ENCODE measurements at places on chromosomes 5 and 9.

GRCh38 chr9:134540276-134541096, 101.1 kb upstream of the COL5A1 start:
- no peak for DNase-seq

DNA sequence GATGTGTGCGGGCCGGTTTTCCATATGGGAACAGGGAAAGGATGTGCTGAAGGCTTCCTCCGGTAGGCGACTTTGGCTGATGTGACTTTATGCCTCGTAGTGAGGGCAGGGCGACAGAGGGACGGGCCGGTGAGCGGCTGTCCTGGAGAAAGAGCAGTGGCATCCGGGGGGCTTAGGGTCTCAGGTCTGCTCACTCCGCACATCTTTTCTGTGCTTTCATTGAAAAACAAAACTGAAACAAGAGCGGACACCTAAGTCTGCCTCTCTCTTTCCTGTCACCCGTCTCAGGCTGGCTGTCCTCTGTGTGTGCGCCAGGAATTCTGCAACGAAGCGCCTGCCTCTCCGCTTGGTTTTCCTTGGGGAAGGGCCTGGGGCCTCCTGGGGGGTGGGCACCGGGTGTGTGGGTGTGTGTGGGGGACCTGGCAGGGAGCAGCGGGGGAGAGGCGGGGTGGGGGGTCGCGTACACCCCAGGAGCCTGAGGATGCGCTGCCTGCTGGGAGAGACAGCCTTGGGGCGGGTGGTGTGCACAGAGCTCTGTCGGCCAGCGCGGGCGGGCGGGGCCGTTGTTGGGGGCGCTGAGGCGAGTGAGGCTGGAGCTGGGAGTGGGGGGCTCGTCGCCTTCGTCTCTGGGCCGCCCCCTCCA, 580 bp upstream of the PRRX2 start:
- DNase-seq: no peak

DNA sequence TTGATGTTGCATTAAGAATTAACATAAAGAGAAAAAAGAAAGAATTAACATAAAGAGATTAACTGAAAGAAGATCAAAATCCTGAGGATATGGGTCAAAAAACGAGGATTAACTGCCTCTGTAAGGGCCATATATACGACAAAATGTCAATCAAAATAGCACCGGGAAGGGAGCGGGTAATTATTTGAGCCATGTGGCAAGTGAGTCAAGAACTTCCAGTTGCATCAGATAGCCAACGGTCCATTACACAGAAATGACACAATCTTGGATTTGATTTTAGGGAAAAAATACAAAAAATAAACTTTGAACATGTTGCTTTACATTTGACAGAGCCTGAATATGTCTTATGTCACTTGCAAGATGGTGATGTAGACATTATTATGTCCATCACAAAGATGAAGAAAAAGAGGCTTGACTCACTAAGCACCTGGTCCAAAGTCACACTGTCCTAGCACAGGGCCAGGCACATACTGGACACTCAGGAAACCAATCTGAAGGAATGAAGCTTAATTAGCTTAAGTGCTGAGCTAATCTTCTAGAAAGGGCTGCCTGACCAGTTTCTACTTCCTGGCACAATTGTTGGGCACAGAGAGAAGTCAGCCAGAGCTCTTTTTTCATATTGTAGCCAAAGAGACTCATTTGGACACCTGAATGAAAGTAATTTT, 273.2 kb upstream of the PAPPA start:
- no peak for DNase-seq

DNA sequence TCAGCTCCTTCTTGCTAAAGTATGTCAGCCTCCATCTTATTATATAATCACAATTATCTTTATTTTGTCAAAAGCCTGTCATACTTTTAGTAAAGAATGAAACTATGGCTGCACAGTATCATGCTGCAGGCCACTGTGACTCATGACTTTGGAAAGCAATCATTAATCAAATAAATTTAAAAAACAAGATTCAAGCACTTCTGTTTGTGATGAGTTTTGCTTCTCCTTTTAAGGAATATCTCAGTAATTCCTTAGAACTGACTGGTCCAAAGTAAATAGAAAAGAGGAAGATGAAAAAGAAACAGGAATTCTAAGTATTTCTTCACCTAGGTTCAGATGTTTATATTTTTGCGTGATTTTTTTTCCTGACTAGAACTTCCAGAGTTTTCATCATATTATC, 83.1 kb downstream of the EDIL3 start:
- DNase-seq: no peak

GRCh38 chr9:75873712-75874111, 16.8 kb upstream of the PCSK5 start:
- DNase-seq: no peak

- no peak for DNase-seq
Observed at GRCh38 chr5:151459680-151460324, 12.4 kb downstream of the SLC36A1 start.

DNA sequence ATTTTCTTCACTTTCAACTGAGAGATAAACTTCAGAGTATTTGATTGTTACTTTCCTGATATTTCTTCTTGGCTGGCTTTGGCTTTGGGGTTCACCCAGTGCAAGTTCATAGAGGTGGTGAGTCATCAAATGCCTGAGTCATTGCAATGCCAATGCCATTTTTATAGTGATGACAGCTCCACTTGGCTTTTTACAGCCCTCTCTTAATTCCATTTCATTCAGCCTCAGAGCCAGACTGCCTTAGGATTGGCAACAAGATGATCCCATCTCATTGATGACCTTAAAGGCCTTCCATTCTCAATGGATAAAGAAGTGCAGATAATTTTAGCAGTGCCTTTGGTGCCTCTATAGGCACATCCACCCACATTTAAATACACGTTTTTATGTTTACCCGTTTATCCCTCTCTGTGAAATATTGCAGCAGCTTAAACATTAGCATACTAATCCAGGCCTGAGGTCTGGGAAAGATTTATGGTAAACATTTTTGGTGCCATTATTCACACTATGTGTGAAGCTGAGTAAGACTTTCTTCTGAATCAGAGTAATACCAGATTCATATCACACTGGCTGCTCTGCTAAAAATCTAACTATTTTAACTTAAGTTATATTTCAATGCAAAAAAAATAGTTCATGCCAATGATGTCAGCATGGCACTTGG, 88.9 kb upstream of the TYRP1 start:
- DNase-seq: no peak

- no peak for DNase-seq
Observed at GRCh38 chr5:96654209-96654608, 8.0 kb upstream of the CAST start.

GRCh38 chr5:146722361-146722779, 156.2 kb downstream of the PPP2R2B start:
- no peak for DNase-seq

DNA sequence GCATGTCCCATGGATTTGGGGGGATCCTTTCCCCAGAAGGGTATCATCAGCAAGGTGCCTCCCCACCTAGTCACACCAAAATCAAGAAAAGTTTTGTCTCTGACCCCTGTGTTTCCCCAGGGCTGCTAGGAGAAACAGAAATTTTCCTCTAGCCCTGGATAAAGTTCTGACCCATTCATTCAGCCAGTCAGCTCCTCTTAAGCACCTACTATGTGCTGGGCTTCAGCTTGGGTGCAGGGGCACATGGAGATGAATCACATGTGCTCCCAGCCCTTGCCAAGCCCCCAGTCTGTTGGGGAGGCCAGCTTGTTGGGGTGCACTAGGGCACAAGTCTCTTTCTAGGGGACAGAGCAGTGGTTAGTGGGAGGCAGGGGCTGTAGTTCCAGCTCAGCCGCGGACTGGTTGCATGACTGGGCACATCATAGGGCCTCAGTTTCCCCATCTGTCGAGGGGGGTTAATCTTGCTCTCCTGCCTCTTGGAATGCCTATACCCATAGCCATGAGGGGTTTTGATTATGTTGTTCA, 3.9 kb downstream of the DAB2IP start:
- DNase-seq: no peak

DNA sequence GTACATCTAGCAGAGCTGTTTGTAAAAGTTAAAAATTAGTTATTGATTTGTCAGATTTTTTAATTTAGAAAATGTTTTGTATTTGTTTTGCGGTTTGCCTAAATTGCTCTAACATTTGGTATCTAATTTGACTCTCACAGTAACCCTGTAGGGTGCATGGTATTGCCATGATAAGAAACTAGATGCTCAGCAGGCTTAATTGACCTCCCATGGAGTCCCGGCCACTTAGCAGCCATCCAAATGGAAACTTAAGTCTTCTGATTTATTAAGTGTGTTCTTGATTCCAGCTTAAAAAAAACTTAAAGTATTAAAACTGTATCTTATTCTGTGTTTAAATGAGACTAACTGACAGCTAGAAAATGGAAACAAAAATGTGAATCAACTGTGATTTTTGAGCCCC, 54.5 kb downstream of the CAST start:
- no peak for DNase-seq

GRCh38 chr9:3804103-3804502, 278.3 kb upstream of the RFX3 start:
- no peak for DNase-seq

DNA sequence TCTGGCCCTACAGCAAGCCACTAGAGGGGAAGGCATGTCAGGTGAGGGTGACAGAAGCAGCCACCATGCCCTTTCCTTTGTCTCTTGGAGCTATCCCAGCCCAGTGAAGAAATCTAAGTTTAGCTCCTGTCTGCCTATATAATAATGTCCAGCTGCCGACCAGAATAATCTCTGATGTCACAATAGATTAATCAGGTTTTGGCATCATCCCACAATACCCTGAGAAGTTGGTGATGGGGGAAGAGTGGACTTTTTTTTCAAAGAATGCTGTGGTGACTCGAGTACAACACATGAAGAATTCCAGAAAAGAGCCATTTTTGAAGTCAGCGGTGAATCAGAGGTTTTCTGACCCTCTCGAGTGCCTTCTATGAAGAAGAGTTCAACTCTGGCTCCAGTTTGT, 1.7 kb upstream of the TSLP start:
- no peak for DNase-seq

GRCh38 chr5:2451100-2451499, 300.4 kb downstream of the IRX2 start:
- no peak for DNase-seq

- DNase-seq: no peak
Observed at GRCh38 chr5:103519550-103519949, 43.0 kb downstream of the NUDT12 start.

- no peak for DNase-seq
Observed at GRCh38 chr5:32711681-32712480, 760 bp downstream of the NPR3 start.

- DNase-seq: no peak
Observed at GRCh38 chr5:39201160-39201780, 18.1 kb downstream of the FYB1 start.

DNA sequence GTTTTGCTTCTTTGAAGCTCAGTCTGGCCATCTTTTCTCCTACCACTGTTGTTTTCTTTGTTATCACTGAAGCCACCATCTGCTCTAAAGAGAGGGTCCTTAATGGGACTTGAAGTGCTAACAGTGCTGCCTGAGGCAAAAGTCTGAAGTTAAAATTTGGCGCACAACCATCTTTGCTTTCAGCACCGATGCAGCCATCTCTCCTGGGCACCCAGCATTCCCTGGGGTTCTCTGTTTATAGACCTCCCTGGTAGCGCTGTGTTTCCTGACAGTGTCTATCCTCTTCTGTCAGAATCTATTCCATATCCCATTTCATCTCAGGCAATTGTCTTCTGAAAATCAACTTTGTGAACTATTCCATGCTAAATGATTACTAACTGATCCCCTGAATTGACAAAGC, 491.5 kb upstream of the MPDZ start:
- DNase-seq: no peak

GRCh38 chr5:143214890-143215289, 188.6 kb downstream of the NR3C1 start:
- DNase-seq: no peak

DNA sequence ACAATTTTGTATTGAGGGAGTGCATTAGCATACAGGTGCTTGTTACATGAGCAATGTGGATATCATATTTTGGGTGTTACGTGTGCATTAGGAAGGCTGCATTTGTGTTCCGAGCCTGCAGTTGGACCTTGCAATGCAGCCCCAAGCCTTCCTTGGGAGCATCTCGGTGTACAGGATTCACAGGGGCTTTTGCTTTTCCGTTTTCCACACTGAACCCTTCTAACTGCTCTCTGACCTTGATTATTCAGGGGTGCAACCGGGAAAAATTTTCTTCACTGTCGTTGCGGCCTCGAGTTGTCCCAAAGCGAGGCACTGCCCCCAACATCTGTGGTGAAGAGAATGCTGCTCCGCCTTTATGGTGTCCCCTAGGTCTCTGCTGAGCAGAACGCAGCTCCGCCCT, 80.1 kb upstream of the PLEKHG4B start:
- no peak for DNase-seq

- no peak for DNase-seq
Observed at GRCh38 chr5:69271376-69271775, 36.7 kb downstream of the CDK7 start.

DNA sequence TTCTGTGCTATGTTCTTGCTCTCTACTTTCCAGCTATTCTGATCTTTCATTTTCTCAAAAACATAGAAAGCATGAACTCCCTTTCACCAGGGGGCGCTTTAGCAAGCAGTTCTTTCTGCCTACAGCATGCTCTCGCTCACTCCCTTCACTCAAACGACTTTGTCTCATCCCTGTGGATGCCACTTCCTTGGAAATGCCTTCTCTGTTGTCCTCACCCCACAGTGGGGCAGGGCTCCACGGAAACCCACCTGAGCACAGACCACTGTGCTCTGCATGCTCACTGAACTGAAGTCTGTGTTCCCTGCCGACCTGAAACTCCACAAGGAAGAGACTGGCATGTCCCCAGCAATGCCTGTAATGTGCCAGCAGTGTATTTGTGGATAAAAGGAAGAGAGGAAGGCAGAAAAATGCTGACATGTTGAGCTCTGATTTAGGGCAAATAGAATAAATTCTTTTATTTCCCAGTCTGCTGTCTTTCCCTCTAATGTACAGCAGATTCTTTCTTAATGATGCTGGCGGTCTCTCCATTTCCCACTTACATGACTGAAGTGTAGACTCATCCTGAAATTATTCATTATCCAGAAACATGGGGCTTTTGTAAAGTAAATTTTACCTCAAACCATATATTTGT, 4.9 kb upstream of the ROR2 start:
- no peak for DNase-seq

- no peak for DNase-seq
Observed at GRCh38 chr9:131810351-131811170, 70.7 kb upstream of the RAPGEF1 start.

- DNase-seq: no peak
Observed at GRCh38 chr9:37011530-37011929, 22.5 kb downstream of the PAX5 start.

DNA sequence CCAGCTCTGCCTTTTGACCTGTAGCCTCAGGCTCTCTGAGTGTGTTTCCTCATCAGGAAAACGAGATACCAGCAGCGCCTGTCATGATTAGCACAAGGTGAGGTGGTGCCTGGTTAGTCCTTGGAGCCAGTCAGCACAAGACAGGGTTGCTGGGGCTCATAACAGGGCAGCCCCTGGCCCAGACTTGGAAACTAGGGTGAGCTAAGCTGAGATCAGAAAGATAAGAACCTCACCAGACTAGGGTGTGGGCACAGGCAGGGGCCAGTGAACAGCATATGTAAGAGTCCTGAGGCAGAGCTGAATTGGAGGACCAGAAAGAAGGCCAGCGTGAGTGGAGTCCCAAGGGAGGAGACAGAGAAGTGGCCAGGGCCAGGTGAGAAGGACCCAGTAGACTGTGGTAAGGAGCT, 42.7 kb upstream of the FUBP3 start:
- no peak for DNase-seq

GRCh38 chr5:144308174-144308573, 137.5 kb downstream of the KCTD16 start:
- no peak for DNase-seq

Measured in effector memory CD4-positive, alpha-beta T cell (primary cell).